ENCODE measurements at places on chromosomes 3 and 15. TPM values are rescaled to one million over a fixed set of nuclear protein-coding genes. Genes with fewer than 3 reads are reported as not detected.

- no peak for DNase-seq
Observed at GRCh38 chr15:83657549-83657948, 3.6 kb downstream of the ADAMTSL3 start.

DNA sequence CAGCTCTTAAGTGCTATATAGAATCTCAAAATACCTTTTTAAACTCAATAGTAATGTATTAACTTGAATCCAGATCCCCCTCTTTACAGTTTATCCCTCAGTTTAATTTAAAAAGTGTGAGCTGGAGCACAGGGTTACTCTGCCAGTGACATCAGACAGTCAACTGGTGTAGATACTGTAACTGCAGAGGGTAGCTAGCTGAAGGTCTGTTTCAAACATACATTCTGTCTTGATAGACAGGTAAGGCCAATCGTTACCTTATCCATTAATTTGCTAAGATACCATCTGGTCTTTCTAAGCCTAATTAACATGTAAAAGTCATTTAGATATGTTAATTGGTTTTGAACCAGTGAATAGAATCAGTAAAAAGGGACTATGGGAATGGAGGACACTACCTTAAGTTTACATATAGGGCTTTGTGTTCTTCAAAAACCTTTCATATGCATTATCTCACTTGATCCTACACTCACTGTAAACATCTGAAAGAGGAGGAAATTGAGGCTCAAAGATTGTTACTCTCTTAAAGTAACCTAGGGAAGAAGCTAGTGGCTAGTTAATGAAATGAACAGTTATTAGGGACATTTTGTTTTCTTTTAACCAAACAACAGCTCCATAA, 59.5 kb upstream of the TSPAN3 start:
- DNase-seq = no peak

GRCh38 chr3:66453651-66454463, 47.0 kb downstream of the LRIG1 start:
- DNase-seq = no peak

DNA sequence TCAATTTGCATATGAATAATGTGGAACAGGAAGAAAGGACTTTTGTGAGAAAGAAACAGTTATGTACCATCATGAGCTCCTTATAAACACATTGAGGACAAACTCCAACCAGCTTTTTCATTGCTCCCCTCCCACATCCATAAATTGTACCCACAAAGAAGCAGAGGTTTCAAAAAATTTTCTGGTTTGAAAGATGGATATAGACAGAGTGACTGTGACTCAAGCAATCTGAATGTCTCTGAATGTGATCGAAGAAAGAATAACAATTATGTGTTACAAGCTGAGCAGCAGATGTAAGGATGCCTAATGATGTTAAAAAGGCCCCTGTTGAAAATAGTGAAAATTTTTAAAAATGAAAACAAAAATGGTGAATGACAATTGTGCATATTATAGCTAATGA, 127.4 kb downstream of the TFG start:
- DNase-seq = no peak

DNA sequence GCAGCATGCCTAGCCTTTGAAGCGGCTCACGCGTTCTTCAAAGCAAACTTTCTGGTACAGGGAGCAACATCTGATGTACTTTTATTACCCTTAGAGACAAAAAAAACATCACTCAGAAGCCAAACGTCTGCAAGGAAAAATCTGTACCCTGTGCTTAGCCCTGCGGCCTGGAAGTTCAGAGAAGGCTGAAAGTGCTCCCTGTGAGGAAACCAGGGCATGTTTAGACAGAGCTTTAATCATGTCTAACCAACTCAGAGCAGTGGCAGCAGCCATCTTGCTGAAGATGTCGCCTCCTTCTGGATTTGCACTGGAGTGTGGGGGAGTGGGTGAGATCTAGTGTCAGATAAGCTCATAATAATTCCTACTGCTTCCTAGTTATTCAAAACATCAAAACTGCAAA, 170.4 kb downstream of the P3H2 start:
- DNase-seq = no peak

- DNase-seq = no peak
Observed at GRCh38 chr15:74442063-74442462, 8.3 kb upstream of the SEMA7A start.

DNA sequence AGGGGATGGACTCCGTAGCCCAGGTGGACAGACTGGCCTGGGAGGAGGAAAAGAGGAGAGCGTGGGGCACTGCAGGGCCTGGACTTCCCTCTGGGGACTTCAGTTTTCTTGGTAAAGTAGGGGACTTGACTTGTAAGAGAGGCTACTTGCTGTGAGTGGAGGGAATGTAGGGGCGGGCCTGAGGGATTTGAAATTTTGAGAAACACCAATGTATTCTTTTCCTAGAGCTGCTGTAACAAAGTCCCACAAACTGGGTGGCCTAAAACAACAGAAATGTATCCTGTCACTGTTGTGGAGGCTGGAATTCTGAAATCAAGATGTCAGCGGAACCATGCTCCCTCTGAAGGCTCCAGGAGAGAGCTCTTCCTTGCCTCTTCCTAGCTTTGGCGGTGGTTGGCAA, 5.8 kb upstream of the HEG1 start:
- DNase-seq = no peak

GRCh38 chr3:193978030-193978429, 157.9 kb upstream of the HES1 start:
- no peak for DNase-seq

GRCh38 chr3:88003115-88003755, 55.6 kb downstream of the CGGBP1 start:
- no peak for DNase-seq

GRCh38 chr15:89201465-89202005, 19.8 kb downstream of the RLBP1 start:
- no peak for DNase-seq

DNA sequence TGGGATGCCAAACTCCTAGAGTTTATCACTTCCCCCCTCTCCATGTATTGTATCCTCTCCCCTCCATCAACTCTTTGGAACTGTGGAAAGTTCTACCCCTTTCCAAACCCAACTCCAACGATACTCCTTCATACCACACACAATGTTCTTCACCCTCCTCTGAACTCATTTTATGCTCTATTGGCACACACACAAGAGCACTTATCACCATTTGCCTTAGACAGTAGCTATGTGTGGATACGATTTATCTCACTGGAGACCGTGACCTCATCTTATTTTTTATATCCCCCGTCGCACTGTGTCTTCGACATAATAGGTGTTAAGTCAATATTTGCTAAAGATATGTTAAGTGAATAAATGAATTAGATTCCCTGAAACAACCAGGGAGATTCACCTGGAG, 316.5 kb upstream of the PROK2 start:
- no peak for DNase-seq

DNA sequence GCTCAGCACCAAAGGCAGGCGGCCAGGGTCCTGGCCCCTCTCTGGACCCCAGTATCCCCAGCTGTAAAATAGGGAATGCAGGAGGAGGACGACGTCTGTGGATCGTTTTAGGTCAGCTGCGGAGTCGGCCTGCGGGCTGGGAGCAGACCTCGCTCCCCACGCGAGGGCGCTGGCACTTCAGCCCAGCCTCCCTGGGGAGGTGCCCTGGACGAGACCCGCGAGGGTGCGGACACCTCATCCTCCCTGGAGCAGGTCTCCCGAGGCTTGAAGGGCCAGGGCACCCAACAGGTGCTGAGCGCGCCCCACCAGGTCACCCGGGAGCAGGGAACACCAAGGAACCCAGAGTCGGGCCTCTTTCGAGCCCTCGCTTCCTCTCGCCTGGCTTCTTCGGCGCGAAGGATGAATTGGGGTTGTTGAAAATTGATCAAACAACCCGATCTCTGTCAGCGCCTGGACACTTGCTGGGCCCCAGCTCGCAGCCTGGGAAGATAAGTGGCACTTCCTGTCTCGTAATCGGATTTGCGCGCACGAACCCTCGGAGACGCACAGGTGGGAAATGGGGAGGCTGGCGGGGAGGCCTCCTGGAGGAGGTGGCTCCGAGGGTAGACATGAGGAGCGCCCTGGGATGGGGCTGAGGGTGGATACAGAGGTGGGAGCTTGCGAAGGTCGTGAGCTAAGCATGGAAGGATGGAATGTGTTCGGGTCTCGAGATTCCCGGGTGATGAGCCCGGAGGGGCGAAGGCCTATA, 588 bp upstream of the VIPR1 start:
- DNase-seq = no peak

DNA sequence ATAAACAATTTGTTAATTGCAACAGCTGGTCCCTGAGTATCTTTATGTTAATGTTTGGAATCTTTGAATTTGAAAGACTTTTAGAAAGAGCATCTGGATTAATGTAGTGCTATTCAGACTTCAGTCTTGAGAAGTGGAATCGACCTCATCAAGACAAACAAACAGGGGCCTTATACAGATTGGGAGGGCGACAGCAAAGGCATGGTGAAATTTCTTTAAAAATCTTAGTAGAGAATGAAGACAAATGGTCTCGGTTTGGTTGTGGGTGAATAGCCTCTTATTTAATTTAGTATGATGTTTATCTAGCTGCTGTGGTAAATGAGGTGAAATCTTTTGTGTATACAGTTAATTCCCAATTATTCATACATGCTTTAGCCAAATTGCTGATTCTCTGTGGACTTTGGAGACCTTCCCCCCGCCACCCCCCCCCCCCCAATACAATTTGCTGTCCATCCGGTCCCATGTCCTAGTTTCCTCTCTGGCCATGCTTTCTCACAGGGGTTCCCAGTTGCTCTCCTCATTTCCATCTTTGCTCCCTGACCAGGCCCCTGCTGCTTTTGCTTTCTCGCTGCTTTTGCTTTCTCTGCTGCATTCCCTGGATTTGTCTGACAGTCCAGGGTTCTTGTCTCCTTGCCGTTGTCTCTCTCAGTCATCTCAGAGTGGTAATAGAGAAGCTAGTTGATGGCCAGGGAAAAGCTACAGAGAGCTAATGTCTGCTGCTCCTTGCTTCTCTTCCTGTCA, 135.3 kb downstream of the FNDC3B start:
- DNase-seq = no peak

DNA sequence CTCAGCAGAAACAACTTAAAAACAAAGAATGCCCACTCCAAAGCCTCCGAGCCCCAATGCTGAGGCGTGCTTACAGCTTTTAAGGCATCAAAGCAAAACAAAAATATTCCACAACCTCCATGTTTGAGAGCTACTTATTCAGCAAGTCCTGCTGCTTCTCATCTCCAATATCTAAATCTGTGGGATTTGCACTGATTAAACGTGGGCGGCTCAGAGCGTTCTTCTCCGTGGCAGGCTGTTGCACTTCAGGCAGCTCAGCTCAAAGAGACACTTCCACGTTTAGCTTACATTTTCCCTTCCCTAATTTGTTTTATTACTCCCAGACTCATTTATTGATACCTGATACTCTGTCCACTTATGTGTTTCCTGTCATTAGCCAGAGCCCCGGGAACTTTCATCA, 282.6 kb upstream of the MCTP2 start:
- no peak for DNase-seq

DNA sequence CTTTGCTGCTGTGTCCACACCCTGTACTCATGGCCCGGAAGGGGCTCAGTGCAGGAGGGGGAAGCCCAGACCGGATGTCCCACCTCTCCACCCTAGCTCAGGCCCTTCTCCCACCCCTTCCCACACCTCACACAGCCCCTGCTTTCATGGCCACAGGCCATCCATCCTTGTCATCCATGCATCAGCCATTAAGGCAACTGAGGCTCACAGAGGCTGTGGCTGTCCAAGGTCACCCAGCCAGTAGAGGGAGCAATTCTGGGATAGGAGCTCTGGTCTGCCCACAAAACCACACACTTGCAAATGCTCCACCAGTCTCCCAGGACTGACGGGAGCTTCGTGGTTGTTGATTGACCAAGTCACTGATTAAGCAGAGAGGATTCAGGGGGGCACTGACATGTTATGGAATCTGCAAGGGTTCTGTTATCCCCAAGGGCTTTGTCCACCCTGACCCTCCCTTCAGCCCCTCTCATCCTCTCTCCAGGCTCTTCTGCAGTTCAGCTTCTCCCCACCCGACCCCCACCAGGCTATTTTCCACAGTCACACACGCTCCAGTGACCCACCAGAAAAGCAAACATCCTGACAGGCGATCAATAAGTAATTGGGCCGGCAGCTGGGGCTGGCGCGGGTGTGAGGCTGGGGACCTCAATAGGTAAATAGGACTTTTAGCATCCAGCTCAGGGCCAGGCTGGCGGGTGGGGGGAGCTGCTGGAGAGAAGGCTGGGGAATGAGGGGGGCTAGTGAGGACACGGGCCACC, 15.1 kb downstream of the LINGO1 start:
- no peak for DNase-seq

- no peak for DNase-seq
Observed at GRCh38 chr15:57705746-57706404, 639 bp upstream of the POLR2M start.

DNA sequence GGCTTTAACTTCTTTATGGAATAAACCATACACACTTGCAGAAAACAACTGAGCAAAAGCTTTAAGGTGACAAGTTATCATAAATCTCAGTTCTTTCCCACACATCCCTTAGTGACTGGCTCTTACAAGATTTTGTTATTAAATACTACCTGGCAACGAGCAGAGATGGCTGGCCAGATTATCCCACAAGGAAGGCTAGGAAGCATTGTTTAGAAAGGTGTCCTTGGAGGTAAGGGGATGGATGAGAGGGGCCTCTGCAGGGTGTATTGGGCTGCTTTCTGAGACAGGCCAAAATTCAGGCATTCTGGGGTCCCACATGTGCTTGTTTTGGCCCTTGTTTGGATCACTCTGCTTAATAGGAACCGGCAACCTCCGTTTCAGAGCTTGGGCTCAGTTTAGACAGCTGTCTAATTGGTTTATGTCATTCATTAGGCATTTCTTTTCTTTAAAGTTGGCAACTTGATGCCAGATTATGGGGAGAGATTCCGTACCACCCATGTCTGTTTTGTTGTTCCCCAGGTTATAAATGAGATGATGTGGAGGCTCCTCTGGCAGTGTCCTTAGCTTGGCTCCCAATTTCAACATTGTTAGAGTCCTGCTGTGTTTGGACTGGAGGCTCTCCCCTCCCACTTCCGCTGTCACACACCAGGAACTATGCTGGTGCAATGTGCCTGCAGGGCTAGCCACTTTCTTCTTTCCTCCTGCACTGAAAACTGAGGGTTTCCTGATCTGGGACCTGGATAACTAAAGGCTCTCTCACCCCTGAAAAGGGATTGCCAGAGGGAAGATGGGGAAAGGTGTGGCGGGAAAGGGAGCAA, 121.1 kb downstream of the TPRG1 start:
- DNase-seq = no peak

- DNase-seq = no peak
Observed at GRCh38 chr3:113158171-113158570, 53.2 kb upstream of the BOC start.

- DNase-seq = no peak
Observed at GRCh38 chr3:42439261-42440115, 29.1 kb upstream of the LYZL4 start.

DNA sequence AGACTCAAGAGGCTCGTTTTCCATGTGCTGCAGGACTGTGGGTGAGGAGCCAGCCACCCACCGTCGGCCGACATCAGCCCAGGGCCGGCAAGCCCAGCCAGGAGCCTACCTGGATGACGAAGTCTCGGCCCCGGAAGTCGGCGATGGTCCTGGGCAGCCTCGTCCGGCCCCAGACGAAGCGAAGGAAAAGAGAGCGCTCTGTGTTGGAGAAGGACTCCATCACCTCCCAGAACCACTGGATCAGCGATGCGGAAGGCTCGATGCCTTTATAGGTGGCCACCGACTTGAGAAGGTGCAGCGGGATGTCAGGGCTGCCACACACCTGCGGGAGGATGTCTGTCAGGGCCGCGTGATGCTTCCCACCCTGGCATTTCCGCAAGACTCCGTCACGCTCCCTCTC, 13.8 kb upstream of the OCA2 start:
- DNase-seq = no peak

Gene ADAMTS9
- total RNA-seq = 203 TPM

Gene ABI3BP
- 129 TPM for total RNA-seq

Gene LRTM1
- not detected for total RNA-seq

Gene PROK2
- total RNA-seq = 0.24 TPM

Gene CAMP
- not detected for total RNA-seq

Gene PP2D1
- not detected for total RNA-seq

Gene KBTBD12
- 0.56 TPM for total RNA-seq

Gene DTWD1
- total RNA-seq = 15.0 TPM
